ENCODE measurements at places on chromosomes 3 and 15.
A peak's percentile ranks its signal among the peaks of the same experiment; 100 is the strongest.

DNA sequence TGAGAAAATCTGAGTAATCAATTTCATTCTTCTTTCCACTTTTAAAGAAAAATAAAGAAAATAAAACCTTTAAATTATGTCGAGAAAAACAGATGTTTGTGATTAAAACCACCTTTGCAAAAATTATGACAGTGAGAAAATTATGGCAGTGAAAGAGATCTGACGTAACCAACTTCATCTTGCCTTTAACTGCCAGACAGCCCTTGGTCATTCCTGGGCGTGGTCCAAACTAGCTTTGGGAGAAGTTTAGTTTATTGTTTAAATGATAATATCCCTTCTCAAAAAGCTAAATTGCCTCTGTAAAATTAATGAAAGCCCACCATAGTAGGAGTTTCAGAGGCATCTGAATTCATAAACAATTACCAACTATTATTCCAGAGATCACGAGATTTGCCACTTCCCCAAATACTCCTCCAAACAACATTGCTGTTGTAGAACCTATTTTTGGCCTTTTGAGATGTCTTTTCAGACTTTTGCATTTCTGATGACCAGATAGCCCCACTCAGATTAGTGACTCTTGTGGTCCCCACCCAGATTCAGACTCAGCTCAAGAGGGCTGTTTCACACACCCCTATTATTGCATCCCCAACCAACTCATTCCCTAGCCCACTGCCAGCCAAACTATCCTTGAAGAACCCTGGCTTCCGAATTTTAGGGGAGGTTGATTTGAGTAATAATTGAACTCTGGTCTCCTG, 664.4 kb upstream of the CBLB start:
- no peak for DNase-seq

DNA sequence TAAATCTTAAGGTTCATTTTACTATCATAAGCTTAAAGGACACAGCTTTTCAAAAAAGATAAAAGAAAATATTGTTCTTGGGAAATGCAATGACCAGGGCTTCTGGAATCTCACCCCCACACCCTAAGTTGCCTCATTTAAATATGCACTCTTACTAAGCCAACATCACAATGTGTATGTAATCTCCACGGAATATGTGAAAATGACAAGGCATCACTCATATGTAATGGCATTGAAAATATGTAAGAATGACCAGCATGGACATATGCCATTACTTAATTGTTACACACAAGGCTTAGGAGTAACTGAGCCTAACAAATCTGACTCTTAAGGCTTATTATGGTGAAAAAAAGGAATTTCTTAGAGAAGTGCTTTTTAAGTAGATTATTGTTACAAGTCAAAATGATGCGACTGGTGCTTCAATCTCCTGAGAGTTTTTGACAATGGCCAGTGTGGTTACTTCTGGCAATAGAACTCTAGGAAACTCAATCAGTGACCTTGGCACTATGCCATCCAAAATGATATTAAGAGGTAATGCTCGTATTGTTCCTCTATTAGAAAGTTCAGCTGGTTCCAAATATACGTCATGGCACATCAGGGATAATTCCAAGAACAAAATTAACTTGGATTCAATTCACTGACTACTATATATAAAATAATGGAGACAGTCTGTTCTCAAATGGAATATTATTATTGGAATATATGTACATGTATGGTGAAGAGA, 290.0 kb upstream of the PLSCR5 start:
- no peak for DNase-seq

DNA sequence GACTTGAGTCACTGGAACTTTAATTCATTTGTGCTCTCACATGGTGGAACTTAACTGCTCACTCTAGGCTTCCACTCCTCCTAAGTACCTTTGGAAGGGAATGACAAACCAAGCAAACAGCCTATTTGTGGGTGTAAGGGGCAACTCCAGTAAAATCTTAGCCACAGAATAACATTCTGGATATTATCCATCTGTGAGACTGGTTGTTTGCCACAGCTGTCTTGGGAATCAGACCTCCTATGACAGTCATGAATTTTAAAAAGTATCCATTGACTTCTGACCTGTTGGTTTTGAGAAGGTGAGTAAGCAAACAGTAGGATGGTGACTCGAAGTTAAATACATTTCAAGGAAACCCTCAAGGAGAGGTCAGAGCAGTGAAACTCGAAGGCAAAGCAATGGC, 147.3 kb upstream of the CDIN1 start:
- DNase-seq: no peak

DNA sequence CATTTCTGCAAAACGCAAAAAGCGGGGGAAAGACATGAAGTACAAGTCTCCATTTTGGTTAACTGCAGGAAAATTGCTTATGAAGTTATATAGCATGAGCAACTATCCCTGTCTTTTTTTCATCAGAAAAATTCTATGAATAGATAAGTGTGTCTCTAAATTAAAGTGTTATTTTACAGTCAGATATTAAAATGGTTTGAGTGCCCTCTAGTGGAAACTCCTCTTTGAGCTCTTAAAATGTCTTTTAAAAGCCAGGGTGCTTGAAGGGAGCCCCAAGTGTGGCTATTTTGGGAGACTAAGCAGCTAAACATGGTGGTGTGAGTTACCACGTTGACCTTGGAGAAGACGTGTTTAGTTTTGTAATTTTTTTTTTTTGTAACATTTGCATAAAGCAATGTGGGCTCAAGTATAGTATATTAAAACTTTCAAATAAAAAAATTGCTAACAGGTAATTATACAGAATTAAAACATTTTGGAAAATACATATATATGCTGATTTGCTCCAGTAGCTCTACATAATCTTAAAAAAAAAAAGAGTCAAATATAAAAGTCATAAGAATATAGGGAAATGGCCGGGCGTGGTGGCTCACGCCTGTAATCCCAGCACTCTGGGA, 77.2 kb downstream of the PPP2R3A start:
- peak; percentile 30 for DNase-seq

All from NCI-H2107 (cell line).